ENCODE measurements at places on chromosomes 6 and 20. TPM values are rescaled to one million over a fixed set of nuclear protein-coding genes. Genes with fewer than 3 reads are reported as not detected.

Gene AGER
- total RNA-seq, result 17.4 TPM

Gene HMGCLL1
- total RNA-seq, result not detected

Gene SLC32A1
- total RNA-seq, result not detected

Gene PCSK2
- total RNA-seq, result not detected

Gene RRP36
- 164 TPM for total RNA-seq

Gene RIMS1
- total RNA-seq, result not detected

Gene ANGPT4
- total RNA-seq, result not detected

Gene MOG
- not detected for total RNA-seq

Gene TSBP1
- total RNA-seq, result not detected

Gene BFSP1
- total RNA-seq, result 0.98 TPM

Gene UNC5CL
- total RNA-seq, result not detected

Gene BNIP5
- not detected for total RNA-seq

Gene RIPPLY2
- total RNA-seq, result not detected

Gene FAM83C
- total RNA-seq, result not detected

Gene LY6G6D
- not detected for total RNA-seq

Gene MUCL3
- not detected for total RNA-seq

Gene DUSP15
- total RNA-seq, result 3.4 TPM

Gene SLC22A7
- total RNA-seq, result not detected

Gene AKAP12
- 13.0 TPM for total RNA-seq

Gene PRR18
- not detected for total RNA-seq

Gene ZSCAN12
- 5.8 TPM for total RNA-seq

Gene GPR6
- not detected for total RNA-seq

Gene FKBP5
- total RNA-seq, result 33.5 TPM

Data from G401 (cell line).